NCI-H2029 treated with DMSO at 0.1 percent for 48 hours (cell line): ENCODE measurements at places on chromosomes 2 and 18.

DNA sequence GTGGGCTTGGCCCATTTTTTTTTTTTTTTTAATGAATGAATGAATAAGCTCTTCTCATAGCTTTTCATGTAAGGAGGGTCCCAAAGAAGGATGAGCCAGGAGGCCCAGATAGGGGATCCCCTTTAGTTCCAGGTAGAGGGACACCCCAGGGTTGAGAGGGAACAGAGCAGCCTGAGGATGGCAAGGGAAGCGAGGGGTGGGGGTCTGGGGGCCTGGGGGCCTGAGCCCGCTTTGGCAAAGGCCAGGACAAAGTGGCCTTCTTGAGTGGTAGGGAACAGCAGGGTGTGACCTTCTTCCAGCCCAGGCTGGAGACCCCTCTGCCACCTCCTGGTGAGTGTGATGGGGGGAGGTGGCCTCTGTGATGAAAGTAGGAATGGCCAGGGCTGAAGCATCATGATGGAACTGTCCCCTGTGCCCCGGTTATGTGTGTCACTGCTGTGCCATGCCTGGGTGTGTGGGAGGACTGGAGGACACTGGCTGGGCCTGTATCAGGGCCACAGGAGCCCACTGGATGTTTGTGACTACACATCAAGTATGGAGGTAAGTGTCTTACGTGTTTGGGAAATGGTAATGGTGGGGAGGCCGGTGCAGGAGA, 263.5 kb upstream of the HDAC4 start:
- DNase-seq: no peak

- no peak for DNase-seq
These were observed 643.1 kb upstream of the LRRTM1 start for GRCh38 chr2:80947601-80948130.

DNA sequence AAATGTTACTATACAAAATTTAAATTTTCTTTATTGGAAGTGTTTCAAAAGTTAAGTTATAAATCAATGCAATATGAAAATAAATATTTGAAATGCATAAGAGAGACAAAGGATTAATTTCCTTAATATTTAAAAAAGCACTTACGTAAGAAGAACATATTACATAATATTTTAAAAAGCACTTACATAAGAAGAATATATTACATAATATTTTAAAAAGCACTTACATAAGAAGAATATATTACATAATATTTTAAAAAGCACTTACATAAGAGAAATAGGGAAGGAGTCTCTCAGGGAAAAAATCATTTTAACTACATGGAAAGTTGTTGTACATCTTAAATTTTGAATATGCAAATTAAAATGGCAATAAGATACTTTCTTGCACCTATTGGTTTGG, 17.4 kb upstream of the B4GALT6 start:
- DNase-seq: no peak

DNA sequence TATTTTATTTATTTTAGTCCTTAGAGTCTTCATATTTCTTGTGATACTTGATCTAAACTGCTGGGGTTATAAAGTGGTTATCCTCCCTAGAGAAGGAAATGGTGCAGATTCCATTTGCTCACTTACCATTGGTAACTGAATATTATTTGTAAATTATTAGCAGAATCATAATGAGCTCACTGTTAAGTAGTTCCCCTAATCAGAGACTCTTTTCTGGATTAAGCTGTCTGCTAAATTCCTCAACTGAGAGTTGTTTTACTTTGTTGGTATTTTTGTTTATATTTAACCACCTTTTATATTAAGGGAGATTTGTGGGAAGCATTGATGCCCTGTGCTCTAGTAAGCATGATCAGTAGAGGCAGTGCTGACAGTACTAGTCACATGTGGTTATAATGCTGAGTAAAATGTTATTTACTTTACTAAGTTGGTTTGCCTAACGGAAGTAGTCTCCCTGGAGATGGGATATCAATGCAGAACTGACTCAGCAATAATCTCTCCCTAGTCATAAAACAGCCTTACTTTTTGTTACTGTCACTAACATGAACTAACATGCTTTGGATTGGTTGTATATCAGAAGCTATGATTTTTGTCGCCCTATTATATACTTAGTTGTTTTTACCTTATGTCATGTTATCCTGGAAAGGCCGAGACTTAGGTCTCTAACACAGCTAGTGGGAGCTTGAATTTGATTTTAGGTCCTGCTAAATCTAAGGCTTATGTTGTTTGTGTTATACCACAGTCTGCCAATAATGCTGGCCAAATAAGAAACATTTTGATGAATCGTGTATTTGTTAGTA, 166.7 kb downstream of the MCFD2 start:
- no peak for DNase-seq

- peak; percentile 5 for DNase-seq
These were observed 48.4 kb upstream of the BCL2L11 start for GRCh38 chr2:111072220-111072871.

GRCh38 chr2:117562654-117563053, 251.8 kb upstream of the DDX18 start:
- DNase-seq: no peak

- DNase-seq: no peak
These were observed 113.7 kb downstream of the SPTBN1 start for GRCh38 chr2:54569745-54570301.

DNA sequence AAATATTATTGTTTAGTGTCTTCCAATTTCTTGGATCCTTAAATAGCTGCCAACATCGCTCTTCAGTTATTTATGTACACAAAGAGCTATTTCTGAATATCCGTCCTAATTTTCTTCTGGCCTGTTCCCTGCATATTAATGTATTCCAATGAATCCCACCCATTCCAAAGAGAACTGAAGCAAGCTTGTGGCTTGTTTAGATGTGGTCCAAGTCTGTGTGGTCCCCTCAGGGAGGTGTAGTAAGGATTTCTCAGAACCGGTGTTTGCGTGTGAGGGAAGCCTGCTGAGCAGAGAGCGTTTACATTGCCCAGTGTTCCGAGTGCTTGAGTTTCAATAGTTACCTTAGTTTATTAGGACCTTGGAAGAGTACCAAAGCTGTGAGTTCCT, 25.1 kb upstream of the IL1R1 start:
- DNase-seq: no peak

DNA sequence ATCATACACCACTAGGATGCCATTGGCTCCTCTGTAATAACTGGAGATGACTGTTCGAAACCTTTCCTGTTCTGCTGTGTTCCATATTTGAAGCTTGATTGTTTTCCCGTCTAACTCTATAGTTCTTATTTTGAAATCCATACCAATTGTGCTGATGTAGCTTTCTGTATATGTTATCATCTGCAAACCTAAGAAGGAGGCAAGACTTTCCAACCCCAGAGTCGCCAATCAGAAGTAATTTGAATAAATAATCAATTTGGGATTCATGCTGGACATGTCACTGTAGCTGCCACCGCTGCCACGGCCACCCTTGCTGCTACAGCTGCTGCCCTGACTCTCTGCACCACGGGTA, 20.7 kb downstream of the STAT1 start:
- no peak for DNase-seq

- DNase-seq: no peak
These were observed 43.3 kb downstream of the SNED1 start for GRCh38 chr2:241041589-241042158.

GRCh38 chr18:58125183-58125582, 81.2 kb downstream of the NEDD4L start:
- DNase-seq: no peak

DNA sequence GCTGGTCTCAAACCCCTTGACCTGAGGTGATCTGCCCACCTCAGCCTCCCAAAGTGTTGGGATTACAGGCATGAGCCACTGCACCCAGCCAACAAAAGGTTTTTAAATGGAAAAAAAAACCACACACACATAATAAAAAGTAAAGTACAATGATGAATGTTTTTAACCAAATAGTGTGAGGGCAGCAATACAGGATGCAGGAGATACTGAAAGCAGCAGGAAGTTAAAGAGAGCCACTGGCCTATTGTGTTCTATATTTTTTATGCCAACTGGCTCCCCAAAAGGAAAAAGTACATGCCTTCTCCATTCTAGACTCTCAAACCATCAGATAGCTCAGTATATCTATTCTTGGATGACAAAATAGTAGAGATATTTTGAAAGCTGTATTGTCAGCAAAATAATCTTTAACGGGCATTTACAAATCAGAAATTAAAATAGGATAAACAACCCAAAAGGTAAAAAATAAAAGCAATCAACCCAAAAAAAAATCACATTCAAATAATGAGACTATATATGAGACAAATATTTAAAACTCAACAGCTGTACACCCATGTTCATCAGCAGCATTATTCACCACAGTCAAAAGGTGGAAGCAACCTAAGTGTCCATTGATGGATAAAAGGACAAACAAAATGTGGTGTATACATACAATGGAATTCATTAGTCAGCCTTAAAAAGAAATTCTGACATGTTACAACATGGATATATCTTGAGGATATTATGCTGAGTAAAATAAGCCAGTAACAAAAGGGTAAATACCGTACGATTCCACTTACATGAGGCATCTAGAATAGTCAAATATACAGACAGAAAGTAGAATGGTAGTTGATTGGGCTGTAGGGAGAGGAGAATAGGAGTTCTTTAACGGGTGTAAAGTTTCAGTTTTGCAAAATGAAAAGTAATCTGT, 26.2 kb downstream of the GPATCH11 start:
- no peak for DNase-seq

DNA sequence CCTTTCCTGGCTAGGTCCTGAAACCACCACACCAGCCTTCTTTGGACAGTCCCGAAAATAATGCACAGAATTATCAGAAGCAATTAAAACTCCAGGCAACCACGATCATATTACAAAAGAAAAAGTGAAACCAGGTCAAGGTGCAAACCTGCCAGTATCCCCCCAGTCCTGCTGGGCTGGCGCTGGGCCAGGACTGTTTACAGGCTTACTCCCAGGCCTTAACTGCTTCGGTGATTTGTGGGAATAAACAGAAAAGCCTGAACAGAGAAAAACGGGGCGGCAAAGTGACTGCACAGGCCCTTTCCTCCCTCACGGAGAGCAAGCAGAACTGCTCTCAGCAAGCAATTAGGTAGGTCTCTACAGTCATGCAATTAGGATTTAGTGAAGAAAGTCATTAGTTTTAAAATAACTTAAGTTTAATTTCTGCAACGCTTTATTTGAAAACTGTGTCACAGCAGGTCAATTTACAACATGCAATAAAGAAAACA, 1.3 kb downstream of the HDAC4 start:
- no peak for DNase-seq

GRCh38 chr2:215973954-215974699, 39.2 kb downstream of the MREG start:
- DNase-seq: no peak

DNA sequence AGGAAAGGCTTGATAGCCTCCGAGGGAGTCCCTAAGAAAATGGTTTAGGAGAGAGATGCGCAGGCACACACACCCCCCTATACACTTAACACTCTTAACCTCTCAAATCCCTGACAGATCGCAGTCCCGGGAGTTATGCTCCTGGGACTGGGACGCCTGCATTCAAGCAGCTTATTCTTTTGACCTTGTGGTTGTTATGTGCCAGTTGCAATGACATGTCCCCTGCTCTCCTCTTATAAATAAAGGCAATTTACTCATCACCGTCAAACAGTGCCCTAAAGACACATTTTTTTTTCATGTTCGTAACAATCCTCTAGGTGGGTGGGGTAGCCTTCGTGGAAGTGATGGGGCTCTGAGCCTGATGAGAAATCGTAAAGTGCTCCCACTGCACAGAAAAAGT, 162.2 kb downstream of the LRRC30 start:
- no peak for DNase-seq

DNA sequence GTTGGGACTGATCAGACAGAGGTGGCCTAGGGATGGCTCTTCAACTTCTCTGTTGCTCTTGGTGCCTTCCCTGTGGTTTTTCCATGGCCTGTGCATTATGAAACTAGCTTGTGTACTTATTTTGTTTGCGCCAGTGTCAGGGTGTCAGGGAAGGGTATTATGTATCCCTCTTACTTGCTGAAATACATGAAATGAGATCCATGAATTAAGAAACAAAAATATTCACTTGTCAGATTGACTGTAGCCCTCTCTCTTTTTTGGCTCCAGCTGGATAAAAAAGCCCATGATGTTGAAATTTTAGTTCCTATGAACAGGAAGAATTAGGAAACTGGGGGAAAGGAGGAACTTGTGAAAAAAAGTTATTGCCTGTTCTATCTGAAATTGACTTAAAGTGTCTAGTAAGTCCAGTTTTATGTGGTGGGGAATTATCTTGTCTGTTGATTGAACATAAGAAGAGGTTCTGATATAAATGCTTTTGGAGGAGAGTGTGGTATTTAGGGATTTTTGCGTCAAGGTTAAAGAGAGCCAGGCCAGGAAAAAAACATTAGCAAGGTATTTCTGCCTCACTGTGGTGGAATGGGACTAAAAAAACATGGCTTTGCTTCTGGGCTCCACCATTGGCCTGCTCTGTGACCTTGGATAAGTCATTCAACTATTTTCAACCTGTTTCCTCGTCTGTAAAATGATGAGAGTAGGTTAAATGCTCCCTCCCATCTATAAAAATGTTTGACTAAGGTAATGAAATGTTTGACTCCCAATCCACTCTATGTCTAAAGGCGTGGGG, 12.0 kb downstream of the UGP2 start:
- DNase-seq: no peak

DNA sequence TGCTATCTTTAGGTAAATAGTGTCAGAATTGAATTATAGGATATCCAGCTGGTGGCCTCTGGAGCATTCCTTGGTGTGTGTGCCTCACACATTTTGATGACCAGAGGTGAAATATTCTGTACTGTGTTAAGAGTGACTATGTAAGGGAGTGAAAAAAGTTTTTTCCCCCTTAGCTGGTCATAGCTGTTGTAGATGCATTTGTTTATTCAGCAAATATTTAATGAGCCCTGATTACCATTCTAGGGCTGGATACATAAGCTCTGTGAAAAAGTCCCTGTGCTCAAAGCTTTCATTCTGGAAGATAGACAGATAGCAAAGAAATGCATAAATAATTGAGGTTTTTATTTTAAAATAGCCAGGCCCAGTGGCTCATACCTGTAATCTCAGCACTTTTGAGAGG, 10.9 kb downstream of the TTLL4 start:
- no peak for DNase-seq

DNA sequence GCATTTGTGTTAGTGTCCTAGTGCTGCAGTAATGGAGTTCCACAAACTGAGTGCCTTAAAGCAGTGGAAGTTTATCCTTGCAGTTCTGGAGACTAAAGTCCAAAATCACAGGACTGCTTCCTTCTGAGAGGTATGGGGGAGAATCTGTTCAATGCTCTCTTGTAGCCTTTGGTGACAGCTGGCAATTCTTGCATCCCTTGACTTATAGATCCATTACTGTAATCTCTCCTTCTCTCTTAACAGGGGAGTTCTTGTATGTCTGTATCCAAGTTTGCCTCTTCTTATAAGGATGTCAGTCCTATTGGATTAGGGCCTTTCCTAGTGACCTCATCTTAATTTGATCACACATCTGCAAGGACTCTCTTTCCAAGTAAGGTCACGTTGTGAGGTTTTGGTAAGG, 69.9 kb downstream of the XRCC5 start:
- no peak for DNase-seq

GRCh38 chr2:72965016-72965415, 47.7 kb downstream of the EMX1 start:
- no peak for DNase-seq

GRCh38 chr2:213034585-213034984, 116.8 kb downstream of the IKZF2 start:
- no peak for DNase-seq
